ENCODE measurements at places on chromosomes 2 and 18.

GRCh38 chr2:182587831-182588230, 128.2 kb upstream of the DNAJC10 start:
- DNase-seq, result no peak

DNA sequence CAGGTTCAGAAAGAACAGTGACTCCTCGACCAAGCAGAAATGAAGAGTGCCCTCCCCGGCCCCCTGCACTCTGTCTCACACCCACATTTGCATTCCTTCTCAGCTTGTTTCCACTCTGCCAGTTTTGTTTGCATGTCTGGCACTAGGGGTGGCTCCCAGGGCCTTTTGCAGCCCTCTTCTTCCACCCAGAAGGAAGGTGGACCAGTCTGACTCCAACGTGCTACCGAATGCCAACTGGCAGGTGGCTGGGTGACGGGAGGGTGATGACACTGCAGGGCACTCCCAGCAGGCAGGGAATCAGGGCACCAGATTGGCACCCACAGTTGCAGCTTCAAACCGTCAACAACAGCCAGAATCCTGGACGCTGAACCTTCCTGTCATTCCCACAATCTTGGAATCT, 371.1 kb downstream of the TXNL1 start:
- DNase-seq, result no peak

DNA sequence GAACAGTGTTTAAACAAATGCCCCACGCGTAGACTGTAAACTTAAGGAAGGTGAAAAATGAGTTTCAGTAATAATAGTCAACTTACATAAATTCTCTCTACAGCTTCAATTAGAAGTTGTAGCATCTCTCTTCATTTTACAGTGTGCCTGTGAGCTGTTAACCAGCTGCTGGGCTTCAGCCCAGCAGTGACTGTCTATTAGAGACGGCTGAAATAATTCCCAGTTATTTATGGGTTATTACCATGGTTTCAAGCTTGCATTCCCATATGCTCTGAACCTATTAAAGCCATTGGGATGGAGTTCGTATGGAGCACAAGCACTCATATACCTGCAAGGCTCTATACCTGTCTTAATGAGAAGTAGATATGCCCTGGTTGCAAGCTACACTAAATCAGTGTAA, 501.1 kb downstream of the CNTNAP5 start:
- no peak for DNase-seq

DNA sequence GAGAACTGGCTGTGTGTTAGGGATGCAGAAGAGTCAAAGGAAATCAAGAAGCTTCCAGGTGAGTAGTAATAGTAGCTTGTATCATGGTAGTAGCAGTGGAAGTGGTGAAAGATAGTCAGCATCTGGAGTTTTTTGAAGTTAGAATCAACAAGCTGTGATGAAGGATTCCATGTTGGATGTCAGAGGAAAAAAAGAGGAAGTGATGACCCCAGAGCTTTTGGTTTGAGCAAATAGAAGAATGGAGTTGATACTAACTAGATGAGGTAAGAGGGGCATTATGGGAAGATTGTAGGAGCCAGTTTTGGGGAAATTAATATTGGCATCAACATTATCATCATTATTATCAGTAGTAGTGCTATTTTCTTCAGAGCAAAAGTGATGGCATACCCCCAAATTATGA, 542.2 kb downstream of the XIRP2 start:
- no peak for DNase-seq

- no peak for DNase-seq
Observed at GRCh38 chr18:59620381-59620780, 76.8 kb downstream of the CCBE1 start.

DNA sequence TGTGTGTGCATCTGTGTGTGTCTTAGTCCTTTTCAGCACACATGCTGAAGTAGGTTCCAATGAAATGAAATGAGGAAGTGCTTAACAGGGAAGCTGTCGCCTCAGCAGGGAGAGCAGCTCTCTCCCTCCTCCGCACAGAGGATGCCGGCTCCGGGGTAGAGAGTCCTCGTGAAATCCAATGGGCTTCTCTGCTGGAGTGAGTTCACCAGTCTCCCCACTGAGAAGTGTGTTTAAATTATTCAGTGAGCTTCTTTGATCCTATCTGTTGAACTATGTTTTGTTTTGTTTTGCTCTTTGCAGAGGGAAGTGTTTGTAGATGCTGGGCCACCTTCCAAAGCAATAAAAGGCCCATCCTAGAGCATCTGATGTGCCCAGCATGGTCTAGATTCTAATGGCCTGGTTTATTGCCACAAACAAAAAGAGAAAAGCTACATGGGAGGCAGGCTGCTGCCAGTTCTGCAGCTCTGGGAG, 6.7 kb downstream of the PPP1R7 start:
- DNase-seq, result no peak

GRCh38 chr2:227865291-227865690, 6.1 kb upstream of the DAW1 start:
- DNase-seq, result no peak

- DNase-seq, result no peak
Observed at GRCh38 chr2:74385396-74385795, 5.3 kb upstream of the DCTN1 start.

DNA sequence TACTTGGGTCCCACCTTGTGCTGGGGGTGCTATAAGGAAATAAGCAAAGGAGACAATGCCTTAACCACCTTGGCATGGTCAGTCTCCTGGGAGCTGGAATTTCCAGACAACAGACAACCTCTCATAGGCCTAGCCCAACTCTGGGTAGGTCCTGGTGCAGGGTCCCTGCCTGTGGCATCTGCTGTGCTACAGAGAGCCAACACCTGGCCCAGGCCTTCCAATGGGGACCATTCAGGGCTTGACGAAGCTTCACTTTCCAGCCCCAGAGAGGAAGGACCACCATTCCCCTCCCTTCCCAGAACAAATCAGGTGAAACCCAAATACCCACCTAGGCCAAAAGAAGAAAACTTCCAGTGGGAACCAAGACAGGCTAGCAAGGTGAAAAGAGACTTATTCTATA, 82.8 kb downstream of the SMAD7 start:
- DNase-seq, result no peak

- DNase-seq, result no peak
Observed at GRCh38 chr2:145592361-145592760, 1072.4 kb upstream of the ZEB2 start.

DNA sequence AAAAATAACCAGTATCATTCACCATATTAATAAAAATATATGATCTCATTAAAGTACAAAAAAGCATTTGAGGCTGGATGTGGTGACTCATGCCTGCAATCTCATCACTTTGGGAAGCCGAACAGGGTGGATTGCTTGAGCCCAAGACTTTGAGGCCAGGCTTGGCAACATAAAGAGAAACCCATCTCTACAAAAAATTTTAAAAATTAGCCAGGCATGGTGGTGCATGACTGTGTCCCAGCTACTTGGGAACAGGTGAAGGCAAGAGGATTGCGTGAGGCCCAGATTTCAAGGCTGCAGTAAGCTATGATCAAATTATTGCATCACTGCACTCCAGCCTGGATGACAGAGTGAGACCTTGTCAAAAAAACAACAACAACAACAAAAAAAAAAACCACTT, 75.9 kb downstream of the RAD51AP2 start:
- DNase-seq, result no peak

GRCh38 chr18:31610286-31611205, 18.9 kb downstream of the TTR start:
- no peak for DNase-seq

DNA sequence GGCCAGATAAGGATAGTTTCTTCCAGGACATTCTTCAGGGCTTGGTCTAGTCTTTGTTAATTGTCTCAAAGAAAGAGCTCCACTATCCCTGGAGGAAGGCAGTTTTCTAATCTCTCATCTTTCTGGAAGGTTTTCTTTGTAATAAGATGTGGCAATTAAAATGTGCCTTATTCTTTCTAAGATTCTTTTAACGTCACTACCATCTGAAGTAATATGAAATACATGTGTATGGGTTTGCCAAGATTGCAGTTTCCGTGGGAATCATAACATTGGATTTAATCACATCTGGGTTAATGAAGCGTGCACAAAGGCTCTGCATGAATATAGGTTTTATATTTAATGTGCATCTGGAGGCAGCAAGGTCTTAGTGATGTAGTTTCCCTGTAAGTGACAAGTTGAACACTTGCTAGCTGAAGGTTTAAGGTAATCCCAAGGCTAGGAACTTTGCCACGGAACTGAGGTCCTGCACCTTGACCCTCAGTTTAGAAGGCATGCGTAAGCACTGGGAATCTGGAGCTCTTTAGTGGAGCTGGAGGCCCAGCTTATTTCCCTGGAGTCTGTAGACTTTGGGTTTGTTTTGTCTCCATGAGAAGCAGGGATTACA, 25.7 kb downstream of the DIS3L2 start:
- DNase-seq, result no peak

DNA sequence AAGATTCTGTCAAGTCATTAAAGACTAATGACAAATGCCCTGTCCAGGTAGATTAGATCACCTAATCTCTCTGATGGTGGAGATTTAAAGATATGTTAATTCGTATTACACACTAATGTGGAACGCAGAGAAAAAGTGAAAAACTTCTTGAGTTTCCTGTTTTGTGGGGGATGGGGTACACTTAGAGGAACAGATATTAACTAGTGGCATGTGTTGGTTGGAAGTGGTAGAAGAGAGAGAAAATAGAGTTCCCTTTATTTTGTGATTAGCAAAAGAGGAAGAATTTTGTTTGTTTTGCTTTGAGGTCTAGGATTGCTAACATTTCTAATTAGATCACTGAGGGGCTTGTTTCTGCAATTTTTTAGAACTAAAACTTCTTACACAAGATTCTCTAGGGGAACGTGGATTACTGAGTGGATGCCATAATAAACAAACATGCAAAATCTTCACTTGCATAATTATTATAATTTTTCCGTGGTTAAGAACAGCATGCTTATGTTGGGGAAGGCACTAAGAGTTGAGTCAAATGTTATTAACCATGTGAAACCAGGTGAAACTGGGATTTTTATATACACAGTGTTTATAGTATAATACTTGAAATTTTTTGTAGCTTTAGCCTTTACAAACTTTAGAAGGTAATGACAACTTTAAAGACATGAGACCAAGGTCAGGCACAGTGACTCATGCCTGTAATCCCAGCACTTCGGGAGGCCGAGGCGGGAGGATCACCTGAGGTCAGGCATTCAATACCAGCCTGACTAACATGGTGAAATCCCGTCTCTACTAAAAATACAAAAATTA, 97.4 kb upstream of the STK17B start:
- no peak for DNase-seq

GRCh38 chr2:85990084-85990483, 101.3 kb upstream of the ST3GAL5 start:
- DNase-seq, result no peak

- no peak for DNase-seq
Observed at GRCh38 chr2:47015206-47015605, 99.6 kb upstream of the MCFD2 start.

DNA sequence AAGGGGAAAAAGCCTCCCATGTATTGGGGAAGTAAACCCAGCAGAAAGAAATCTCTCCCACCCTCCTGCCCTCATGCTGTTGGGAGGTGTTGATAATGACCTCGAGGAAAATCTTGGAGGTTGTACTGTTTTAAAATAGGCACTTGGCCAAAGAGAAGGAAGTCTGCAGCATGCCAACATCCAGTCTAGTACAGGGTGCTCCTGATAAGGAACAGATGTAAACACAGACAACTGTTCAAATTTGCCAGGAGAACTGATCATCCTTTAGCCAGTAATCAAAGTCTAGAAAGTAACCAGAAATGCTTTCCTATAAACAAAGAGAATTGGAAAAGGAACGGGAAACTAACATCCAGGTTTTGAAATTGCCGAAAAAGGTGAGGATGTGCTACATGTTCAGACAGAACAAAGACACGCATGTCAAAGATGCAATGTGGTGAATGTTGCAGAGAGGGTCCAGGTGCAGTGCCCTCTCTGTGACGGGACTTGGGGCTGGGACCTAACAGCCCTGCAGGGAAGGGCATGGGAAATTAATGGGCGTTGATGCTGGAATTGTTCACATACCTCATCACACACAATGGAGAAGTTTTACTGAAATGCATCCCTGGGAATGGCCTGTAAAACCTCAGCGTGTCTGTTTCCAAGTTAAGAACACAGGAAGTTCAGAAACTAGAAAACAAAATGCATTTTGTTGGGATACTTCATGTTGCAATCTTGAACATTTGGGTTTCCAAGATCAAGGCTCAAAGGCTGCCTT, 125.7 kb upstream of the RND3 start:
- DNase-seq, result no peak

- no peak for DNase-seq
Observed at GRCh38 chr2:224932522-224932921, 109.7 kb downstream of the DOCK10 start.

- DNase-seq, result no peak
Observed at GRCh38 chr2:241862093-241862492, 3.4 kb upstream of the PDCD1 start.

DNA sequence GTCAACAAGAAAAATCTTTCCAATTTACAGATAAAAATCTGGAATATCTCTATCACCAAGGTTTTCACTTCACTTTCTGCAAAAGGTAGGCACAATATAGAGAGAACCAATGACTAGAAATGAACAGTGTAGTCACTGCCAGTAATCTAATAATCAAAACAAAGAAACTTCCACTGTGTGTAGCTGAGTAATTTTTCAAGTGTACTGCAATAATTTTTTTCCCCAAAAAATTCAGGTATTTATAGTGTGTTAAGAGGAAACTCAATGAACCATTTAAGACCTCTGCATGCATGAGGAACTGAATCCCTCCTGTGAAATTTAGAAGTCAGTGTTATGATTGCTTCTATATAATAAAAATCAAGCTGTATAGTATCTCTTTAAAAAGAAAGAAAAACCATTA, 121.8 kb downstream of the MEMO1 start:
- DNase-seq, result no peak

DNA sequence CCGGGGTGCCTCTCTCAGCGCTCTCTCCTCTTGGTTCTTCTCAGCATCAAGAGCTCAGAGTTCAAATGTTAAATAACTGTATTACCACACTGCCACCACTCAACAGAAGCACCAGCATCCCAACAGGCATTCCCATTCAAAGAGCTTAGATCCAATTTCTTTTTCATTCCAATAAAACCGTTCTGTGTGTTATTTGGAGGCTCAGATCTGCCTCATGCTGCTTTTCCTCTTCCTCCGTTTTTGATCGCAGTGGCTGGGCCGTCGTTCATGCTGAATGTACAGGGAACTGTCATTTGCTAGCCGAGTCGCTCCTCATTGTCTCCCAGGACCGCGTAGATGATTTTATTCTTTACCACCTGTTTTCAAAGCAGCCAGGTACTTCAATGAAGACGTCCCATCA, 798.9 kb upstream of the SALL3 start:
- no peak for DNase-seq

DNA sequence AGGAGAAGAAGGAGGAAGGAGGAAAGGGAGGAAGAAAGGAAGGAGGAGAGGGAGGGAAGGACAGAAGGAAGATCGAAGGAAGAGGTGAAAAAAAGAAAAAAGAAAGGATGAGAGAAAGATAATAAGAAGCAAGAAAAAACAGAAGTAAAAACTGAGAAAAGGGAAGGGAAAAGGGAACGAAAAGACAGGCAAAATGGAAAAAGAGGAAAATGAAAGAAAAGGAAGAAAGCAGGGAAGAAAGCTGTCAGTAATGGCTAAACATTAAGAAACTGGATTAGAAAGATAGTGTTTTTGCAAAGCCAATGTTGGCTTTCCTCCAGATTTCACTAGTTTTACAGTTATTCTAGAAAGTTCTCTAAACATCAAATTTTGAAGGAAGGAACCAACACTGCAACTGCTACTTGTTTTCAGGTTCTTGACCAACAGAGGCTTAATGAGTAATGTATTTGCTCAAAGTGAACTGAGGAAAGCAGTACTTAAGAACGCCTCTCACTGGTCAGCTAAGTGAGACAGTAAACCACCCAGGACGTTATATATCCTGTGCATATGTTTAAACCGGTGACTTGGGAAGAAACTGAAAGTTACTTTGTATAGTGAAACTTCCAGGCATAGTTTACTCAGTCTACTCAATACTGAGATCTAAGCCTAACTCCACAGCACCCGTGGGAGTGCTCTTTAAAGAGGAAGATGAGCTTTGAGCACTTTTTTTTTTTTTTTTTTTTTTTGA, 286.2 kb upstream of the TRIB2 start:
- no peak for DNase-seq

Data from sciatic nerve (tissue), 2 donors.